Muscle of leg (tissue), 16 donors: ENCODE measurements at places on chromosomes 7 and 10. TPM values are rescaled to one million over a fixed set of nuclear protein-coding genes. Genes with fewer than 3 reads are reported as not detected.

Gene FGL2
- 21.7 TPM for total RNA-seq

Gene OR2A12
- not detected for total RNA-seq

Gene ICA1
- 4.7 TPM for total RNA-seq

Gene AOAH
- total RNA-seq = 3.7 TPM

Gene RBAK
- 12.6 TPM for total RNA-seq

Gene DYNC1I1
- total RNA-seq = 0.53 TPM

Gene ELFN1
- 4.4 TPM for total RNA-seq

Gene ATRNL1
- 7.1 TPM for total RNA-seq

Gene SLC26A5
- not detected for total RNA-seq

Gene ARID5B
- 13.8 TPM for total RNA-seq

- H3K4me1 ChIP-seq = no peaks in the 10 kb centered on the region
- no peaks in the 10 kb centered on the region for H3K27me3 ChIP-seq
- H3K36me3 ChIP-seq = no peaks in the 10 kb centered on the region
- no peak overlapping the region for H3K27ac ChIP-seq
- no peak overlapping the region for H3K4me3 ChIP-seq
Observed at GRCh38 chr7:14717816-14718215, 184.7 kb downstream of the DGKB start.

GRCh38 chr7:51316666-51317581, at the start of gene COBL:
COBL (minus strand) TSS chr7:51316809; CDS start chr7:51316633, 176 bp downstream.
- no peak for DNase-seq
- no peaks in the 10 kb centered on the region for H3K36me3 ChIP-seq
- H3K4me3 ChIP-seq = peak within 1 kb of the TSS; percentile 65
- peaks cover 9% of the 10 kb centered on the region for H3K4me1 ChIP-seq

- H3K4me1 ChIP-seq = no peaks in the 10 kb centered on the region
- no peak overlapping the region for H3K4me3 ChIP-seq
- H3K27me3 ChIP-seq = no peaks in the 10 kb centered on the region
- H3K27ac ChIP-seq = no peak overlapping the region
Observed at GRCh38 chr7:24924375-24924774, 55.6 kb downstream of the OSBPL3 start.

- peaks cover 21% of the 10 kb centered on the region for H3K27me3 ChIP-seq
- no peak overlapping the region for H3K4me3 ChIP-seq
- no peak for DNase-seq
Observed at GRCh38 chr10:22323538-22324305, 2.8 kb downstream of the BMI1 start.

DNA sequence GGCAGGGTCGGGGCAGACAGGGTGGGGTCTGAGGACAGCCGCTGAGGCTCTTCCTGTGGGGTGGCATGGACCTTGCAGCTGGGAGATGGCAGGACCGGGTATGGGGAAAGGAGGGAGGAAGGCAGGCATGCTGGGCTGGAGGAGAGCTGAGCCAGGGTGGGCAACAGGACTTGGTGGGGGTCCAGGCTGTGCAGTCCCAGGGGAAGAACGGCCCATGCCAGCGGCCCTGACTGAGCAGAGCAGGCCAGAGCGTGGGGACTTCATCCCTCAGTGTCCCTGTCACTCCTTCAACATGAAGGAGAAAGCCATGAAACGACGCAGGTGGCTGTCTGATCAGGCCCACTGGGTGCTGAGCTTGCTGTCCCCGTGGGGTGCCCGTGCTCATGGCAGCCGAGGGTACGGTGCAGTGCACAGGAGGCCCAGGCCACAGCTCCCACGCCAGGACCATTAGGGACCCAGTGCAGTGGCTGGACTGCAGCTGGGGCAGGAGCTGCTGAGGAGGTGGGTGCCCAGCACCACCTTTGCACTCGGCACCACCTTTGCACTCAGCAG, 519.6 kb downstream of the PTPRN2 start:
- H3K27me3 ChIP-seq = no peaks in the 10 kb centered on the region
- no peaks in the 10 kb centered on the region for H3K36me3 ChIP-seq
- H3K4me3 ChIP-seq = no peak overlapping the region
- DNase-seq = no peak
- H3K27ac ChIP-seq = no peak overlapping the region

GRCh38 chr10:77455561-77455960, 182.0 kb downstream of the KCNMA1 start:
- H3K4me3 ChIP-seq = no peak overlapping the region
- H3K4me1 ChIP-seq = peaks cover 13% of the 10 kb centered on the region
- DNase-seq = no peak
- no peaks in the 10 kb centered on the region for H3K27me3 ChIP-seq
- no peaks in the 10 kb centered on the region for H3K36me3 ChIP-seq
- no peak overlapping the region for H3K27ac ChIP-seq

DNA sequence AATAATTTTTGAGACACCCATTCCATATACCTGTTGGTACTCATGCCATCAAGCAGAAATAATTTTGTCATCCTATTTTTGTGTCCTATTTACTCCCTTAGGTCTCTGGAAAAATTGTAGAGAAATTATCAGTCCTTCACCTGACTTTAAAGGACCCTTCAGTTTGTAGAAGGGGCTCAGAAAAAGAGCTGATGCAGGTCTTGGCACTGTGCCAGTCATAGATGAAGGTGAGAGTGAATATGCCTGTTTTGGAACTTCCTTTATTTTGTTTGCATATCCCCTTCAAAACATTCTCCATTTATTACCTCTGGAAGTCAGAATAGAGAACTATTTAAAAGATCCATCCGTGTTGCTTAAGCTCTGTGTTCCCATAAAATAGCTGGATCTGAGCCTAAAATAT, 321.0 kb upstream of the TPK1 start:
- no peak for DNase-seq
- no peaks in the 10 kb centered on the region for H3K36me3 ChIP-seq

DNA sequence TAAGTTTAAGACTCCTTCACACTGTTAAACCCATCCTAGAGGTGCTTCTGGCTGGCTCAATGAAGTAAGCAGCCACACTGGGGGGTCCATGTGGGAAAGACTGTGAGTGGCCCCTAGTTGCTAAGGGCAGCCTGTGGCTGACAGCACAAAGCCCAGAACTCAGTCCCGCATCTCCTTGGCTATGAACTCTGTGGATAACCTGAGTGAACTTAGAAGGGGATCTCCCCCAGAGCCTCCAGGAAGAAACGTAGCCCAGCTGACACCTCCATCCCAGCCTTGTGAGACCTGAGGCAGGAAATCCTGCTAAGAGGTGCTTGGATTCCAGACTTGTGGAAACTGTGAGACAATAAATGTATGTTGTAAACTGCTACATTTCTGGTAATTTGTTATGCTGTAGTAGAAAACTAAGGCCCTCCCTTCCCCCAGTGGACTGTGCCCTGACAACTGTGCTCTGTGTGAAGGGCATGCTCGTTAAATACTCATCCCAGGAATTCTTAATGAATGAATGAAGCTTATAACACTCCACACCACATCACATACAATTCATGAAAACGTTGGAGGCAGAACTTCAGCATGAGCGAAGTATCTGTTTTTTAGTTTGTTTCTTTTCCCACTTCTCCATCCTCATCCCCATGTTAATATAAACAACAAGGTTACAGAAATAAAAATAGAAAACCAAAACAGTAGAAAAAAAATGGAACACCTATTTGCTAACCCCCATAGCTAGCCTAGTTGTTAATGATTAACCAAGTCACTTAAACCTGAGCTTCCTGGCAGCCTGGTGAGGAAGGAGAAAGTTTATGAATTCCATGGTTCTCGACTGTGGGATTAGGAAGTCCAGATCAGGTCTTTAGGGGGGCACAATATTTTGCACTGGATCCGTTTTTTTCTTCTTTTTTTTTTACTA, 36.8 kb upstream of the AOAH start:
- H3K27me3 ChIP-seq = peaks cover 2% of the 10 kb centered on the region
- H3K4me1 ChIP-seq = peaks cover 19% of the 10 kb centered on the region
- no peak for DNase-seq
- H3K36me3 ChIP-seq = no peaks in the 10 kb centered on the region
- H3K27ac ChIP-seq = peak overlapping the region; percentile 21
- H3K4me3 ChIP-seq = no peak overlapping the region

GRCh38 chr10:82827901-82828300, 952.9 kb downstream of the NRG3 start:
- no peak overlapping the region for H3K4me3 ChIP-seq
- H3K4me1 ChIP-seq = no peaks in the 10 kb centered on the region
- no peak overlapping the region for H3K27ac ChIP-seq
- no peaks in the 10 kb centered on the region for H3K27me3 ChIP-seq
- H3K36me3 ChIP-seq = no peaks in the 10 kb centered on the region
- DNase-seq = no peak

DNA sequence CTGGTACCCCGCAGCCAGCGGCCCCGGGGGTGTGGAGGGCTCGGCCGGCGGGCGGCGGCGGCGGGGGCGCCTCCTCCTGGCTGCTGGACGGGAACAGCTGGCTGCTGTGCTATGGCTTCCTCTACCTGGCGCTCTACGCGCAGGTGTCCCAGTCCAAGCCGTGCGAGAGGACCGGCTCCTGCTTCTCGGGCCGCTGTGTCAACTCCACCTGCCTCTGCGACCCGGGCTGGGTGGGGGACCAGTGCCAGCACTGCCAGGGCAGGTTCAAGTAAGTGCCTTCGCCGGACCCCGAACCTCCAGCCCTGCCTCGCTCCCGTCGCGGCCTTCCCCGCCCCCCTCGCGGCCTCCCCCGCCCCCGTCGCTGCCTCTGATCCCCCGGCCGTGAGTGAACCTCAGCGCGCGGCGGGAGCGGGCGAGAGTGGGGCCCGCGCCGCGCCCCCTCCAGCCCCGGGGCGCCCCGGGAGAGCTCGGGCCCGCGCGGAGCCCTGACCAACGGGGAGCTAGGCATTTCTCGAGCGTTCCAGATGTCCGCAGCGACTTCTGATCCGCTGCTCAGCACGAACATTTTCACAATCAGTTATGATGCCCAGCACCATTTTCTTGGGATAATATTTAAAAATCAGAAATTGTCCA, 727 bp downstream of the ATRNL1 start:
- DNase-seq = no peak
- H3K4me1 ChIP-seq = peaks cover 5% of the 10 kb centered on the region
- no peaks in the 10 kb centered on the region for H3K36me3 ChIP-seq

- H3K27me3 ChIP-seq = no peaks in the 10 kb centered on the region
- DNase-seq = no peak
- H3K4me1 ChIP-seq = peaks cover 21% of the 10 kb centered on the region
- no peak overlapping the region for H3K4me3 ChIP-seq
- H3K36me3 ChIP-seq = no peaks in the 10 kb centered on the region
- H3K27ac ChIP-seq = peak overlapping the region; percentile 67
Observed at GRCh38 chr10:59311025-59311424, 51.3 kb downstream of the FAM13C start.

- DNase-seq = no peak
- H3K4me1 ChIP-seq = peaks cover 9% of the 10 kb centered on the region
- H3K4me3 ChIP-seq = no peak overlapping the region
- no peaks in the 10 kb centered on the region for H3K36me3 ChIP-seq
- no peak overlapping the region for H3K27ac ChIP-seq
Observed at GRCh38 chr10:23151071-23151470, 41.0 kb upstream of the PTF1A start.

DNA sequence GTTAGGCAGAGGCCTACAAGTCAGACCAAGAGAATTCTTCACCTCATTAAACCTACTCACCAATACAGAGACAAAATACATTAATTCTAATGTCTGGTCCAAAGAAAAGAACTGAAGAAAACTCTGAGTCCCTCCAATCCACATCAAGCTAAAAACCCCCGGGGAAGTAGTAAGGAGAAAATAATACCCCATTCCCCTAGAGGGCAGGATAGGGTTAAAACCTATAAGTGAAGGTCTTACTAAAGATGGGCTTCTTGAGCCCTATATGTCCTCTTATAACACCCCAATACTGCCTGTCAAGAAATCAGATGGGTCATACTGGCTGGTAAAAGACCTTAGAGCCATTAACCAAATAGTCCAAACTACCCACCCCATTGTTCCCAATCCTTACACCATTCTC, 141.3 kb upstream of the TMEM106B start:
- no peaks in the 10 kb centered on the region for H3K36me3 ChIP-seq
- no peaks in the 10 kb centered on the region for H3K27me3 ChIP-seq
- H3K4me3 ChIP-seq = no peak overlapping the region
- no peak overlapping the region for H3K27ac ChIP-seq
- no peak for DNase-seq
- H3K4me1 ChIP-seq = no peaks in the 10 kb centered on the region

GRCh38 chr10:106615081-106615480, 549.4 kb downstream of the SORCS1 start:
- peak overlapping the region; percentile 67 for H3K27ac ChIP-seq
- H3K4me3 ChIP-seq = no peak overlapping the region
- H3K27me3 ChIP-seq = no peaks in the 10 kb centered on the region
- no peaks in the 10 kb centered on the region for H3K36me3 ChIP-seq
- H3K4me1 ChIP-seq = peaks cover 22% of the 10 kb centered on the region

DNA sequence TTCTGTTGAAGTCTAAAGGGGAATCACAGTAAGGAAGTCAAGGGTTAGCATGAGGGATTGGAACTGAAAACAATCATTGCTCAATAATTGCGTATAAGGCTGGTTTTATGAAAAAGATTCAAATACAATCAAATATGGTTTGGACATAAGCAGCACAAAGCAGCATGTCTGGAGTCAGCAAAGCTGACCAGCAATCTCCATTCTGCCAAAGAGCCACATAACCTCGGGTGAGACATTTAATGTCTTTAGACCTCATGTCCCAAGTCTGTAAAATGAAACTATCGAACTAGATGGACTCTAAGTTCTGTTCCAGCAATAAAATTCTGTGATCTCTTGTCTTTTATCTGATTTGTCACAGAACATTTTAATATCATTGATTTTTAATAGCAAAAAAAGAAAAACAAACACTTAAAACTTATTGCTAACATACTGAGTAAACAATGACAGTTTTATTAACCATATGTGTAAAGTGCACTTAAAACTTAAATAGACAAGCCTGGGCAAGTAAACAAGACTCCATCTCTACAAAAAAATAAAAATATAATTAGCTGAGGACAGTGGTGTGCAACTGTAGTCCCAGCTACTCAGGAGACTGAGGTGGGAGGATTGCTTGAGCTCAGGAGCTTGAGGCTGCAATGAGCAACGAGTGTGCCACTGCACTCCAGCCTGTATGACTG, 217.0 kb downstream of the MAGI2 start:
- H3K4me3 ChIP-seq = no peak overlapping the region
- H3K27me3 ChIP-seq = no peaks in the 10 kb centered on the region
- H3K36me3 ChIP-seq = no peaks in the 10 kb centered on the region
- no peak overlapping the region for H3K27ac ChIP-seq
- H3K4me1 ChIP-seq = no peaks in the 10 kb centered on the region

- H3K4me1 ChIP-seq = peaks cover 3% of the 10 kb centered on the region
- H3K36me3 ChIP-seq = no peaks in the 10 kb centered on the region
- no peak overlapping the region for H3K27ac ChIP-seq
Observed at GRCh38 chr10:110437761-110438341, 59.9 kb upstream of the DUSP5 start.

GRCh38 chr7:47885309-47885986, 62.8 kb downstream of the PKD1L1 start:
- no peaks in the 10 kb centered on the region for H3K27me3 ChIP-seq
- no peak for DNase-seq
- H3K4me3 ChIP-seq = no peak overlapping the region
- H3K4me1 ChIP-seq = peaks cover 37% of the 10 kb centered on the region
- H3K27ac ChIP-seq = peak overlapping the region; percentile 47
